Epithelial cell of proximal tubule (primary cell): ENCODE measurements at places on chromosomes 4 and X. TPM values are rescaled to one million over a fixed set of nuclear protein-coding genes. Genes with fewer than 3 reads are reported as not detected.

The WDR17 gene
- total RNA-seq = 0.17 and 0.58 TPM in 2 replicates

The ASMT gene
- not detected in 2 replicates for total RNA-seq

The FAM9B gene
- total RNA-seq = not detected in 2 replicates

The ZNF674 gene
- 0.75 and 2.0 TPM in 2 replicates for total RNA-seq

The PRDM8 gene
- 0.51 and 3.7 TPM in 2 replicates for total RNA-seq

The TMEM271 gene
- not detected in 2 replicates for total RNA-seq

The PNMA5 gene
- not detected in 2 replicates for total RNA-seq

The CLDN2 gene
- total RNA-seq = 0.06 TPM in 1 of 2 replicates, not detected in the other

The CENPVL1 gene
- total RNA-seq = 0.07 TPM in 1 of 2 replicates, not detected in the other

The ZCCHC12 gene
- total RNA-seq = 0.14 and 0.46 TPM in 2 replicates

The SSX4B gene
- not detected in 2 replicates for total RNA-seq

The GRXCR1 gene
- total RNA-seq = not detected in 2 replicates

The NDNF gene
- total RNA-seq = 0.43 and 0.46 TPM in 2 replicates

The CYLC1 gene
- total RNA-seq = not detected in 2 replicates

The JADE3 gene
- total RNA-seq = 3.7 and 4.5 TPM in 2 replicates

- no peak for DNase-seq
These were observed 503.3 kb downstream of the ANKRD50 start for GRCh38 chr4:124209211-124209610.

DNA sequence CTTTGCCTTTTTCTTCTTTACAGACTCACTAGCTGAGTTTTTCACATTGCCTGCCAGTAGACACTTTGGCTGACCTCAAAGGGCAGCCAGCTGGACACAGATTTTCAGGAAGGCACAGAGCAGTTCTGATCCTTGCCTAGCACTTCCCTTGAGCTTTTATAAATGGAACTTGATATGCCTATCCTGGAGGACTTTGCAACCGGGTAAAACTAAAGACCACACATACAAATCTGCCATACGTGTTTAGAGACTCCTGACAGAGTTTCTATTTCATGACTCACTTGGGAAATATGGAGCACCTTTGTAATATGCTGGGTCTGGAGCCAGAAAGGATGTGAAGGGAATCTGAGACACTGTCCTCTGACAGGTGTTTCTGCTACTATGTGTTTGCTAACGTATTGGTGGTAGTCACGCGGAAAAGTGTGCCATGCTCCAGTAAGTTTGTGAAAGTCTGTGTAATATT is 56.7 kb upstream of the RASSF6 start:
- DNase-seq = peak; percentile 96

- DNase-seq = no peak
These were observed 39.8 kb downstream of the ACE2 start for GRCh38 chrX:15560924-15561323.

- DNase-seq = no peak
These were observed 15.8 kb upstream of the CXorf38 start for GRCh38 chrX:40663078-40663740.

- no peak for DNase-seq
These were observed 113.5 kb downstream of the DHX15 start for GRCh38 chr4:24470666-24471485.

GRCh38 chr4:100169491-100170485 is 20.5 kb downstream of the DDIT4L start:
- no peak for DNase-seq

DNA sequence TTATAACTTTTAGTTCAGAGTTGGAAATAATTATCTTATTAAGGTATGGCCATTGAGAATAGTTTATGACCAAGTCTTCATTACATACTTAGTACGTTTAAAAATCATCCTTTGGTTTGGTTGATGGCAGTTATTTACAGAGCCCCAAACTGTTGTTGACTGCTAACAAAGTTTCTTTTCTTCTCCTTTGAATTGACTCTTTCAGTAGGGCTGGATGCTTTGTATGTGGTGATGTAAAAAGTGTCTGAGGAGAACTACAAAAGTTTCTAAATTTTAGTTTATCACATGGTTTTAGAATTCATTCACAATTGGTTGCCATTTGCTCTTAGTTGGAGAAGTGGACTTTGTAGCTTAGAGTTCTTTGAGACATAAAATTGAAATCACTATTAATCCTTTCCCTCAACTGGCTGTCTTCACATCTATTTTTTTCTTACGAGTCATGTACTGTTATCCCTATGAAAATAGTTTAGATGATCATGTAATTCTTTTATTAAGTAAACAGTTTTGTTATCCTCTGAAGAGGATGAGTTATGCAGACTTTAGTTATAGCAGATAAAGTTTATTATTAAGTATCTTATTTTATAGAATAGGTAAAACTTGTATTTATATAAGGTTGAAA is 14.8 kb downstream of the PTPN13 start:
- DNase-seq = no peak

- no peak for DNase-seq
These were observed 5.5 kb downstream of the USP9X start for GRCh38 chrX:41090568-41091238.

DNA sequence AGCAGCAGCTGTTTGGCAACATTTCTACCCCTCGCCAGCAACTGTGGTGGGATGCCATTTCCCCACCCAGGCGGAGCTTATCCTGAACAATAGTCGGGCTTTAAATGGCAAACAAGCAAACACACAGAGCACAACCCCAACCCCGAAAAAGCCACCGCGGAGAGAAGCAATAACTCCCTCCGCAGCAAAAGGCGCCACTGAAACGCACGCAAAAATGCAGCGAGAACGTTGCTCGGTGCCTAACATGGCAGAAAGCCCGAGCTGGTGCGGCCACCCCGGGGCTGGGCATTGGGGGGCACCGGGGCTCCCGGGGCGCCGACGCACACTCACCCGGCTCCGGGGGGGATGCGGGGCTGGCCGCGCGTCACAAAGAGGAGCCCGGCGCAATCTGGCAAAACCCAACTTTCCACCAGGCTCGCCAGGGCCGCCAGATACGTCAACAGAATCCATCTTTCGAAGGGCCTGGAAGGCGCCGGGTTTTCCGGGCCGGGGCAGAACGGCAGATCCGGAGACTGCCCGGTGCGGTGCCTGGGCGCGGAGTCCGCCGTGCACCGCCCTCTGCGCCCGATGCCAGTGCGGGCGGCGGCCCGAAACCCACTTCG is 818 bp downstream of the RAI2 start:
- DNase-seq = no peak

- no peak for DNase-seq
These were observed 151.9 kb upstream of the GLRA2 start for GRCh38 chrX:14377427-14377826.

DNA sequence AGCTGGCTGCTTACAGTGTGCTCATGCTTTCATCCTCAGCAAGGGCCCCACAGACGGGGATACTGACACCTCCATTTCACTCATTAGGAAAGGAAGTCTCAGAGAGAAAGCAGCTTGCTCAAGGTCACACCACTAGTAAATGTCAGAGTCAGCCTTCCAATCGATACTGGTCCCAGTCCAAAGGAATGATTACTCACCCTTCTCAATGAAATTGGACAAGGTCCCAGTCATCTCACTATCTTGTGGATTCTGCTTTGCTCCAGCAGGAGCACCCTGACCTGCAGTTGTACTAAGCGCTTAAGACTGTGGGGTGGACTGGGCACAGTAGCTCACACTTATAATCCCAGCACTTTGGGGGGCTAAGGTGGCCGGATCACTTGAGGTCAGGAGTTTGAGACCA is 132.2 kb upstream of the SLC34A2 start:
- DNase-seq = peak; percentile 61

- no peak for DNase-seq
These were observed 389.6 kb upstream of the IGFBP7 start for GRCh38 chr4:57499786-57500185.

GRCh38 chr4:173545440-173545839 is 15.4 kb upstream of the HAND2 start:
- no peak for DNase-seq

- peak; percentile 48 for DNase-seq
These were observed 29.6 kb downstream of the ADH7 start for GRCh38 chr4:99405433-99406115.

DNA sequence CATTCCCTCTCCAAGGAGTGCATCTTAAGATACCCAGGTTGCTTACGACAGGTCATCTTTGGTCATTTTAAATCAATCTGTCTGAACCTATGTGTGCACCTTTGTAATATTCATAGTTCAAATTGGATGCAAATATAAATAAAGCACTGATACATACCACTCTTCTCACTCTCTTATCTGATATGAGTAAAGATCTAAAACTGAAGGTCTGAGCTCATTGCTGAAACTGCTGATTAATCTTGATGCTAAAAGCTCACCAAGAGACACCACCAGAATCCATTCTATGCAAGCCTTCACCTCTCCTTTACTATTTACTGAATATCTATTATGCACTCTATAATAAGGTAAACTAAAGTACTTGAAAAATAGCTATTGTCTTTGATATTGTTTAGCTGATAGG is 16.6 kb downstream of the HSD17B13 start:
- DNase-seq = no peak

DNA sequence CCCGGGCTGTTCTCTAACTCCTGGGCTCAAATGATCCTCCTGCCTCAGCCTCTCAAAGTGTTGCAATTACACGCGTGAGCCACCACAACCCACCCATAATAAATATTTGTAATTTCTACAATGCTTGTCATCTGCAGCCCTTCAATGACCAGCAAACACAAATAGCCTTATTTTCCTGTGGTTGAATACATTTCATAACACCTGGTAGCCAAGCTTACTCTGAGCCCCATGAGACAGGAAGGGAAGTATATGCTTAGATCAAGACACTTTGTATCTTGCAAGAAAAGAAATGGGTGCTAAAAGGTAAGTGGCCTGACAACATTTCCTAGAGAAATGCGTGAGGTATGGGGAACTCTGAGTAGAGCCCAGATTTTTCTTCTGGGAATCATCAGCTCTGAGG is 56.9 kb upstream of the PDGFRA start:
- no peak for DNase-seq

GRCh38 chrX:135416546-135416945 is 5.2 kb upstream of the SMIM10L2A start:
- peak; percentile 40 for DNase-seq

GRCh38 chrX:19579485-19579884 is 64.2 kb upstream of the MAP3K15 start:
- no peak for DNase-seq

- DNase-seq = no peak
These were observed 90.1 kb downstream of the ANAPC4 start for GRCh38 chr4:25466966-25467697.

GRCh38 chrX:112577146-112577545 is 102.6 kb downstream of the LHFPL1 start:
- no peak for DNase-seq

- no peak for DNase-seq
These were observed 241.4 kb upstream of the ARHGAP24 start for GRCh38 chr4:85233516-85233915.

DNA sequence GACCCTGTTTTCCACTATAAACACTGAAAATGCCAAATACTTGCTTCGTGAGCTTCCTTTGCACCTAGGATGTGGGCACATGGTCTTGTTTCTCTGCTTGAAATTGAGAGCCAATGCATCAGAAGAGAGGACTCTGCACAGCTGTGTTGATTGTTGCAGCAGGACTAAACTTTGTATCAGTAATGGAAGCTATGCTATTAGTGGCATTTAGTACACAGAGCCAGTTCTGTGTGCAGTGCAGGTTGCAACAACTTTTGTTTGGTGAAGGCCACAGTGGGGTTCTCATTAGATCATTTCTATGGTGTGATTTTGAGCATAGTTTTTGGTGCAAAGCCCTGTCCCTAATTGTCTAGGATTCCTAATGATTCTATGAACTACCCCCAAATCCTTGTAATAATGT is 54.4 kb upstream of the ANKRD17 start:
- DNase-seq = no peak

- DNase-seq = no peak
These were observed 21.3 kb downstream of the MMRN1 start for GRCh38 chr4:89915937-89916336.

GRCh38 chr4:4327652-4328121 is 37.6 kb downstream of the ZBTB49 start:
- no peak for DNase-seq

- no peak for DNase-seq
These were observed 394.4 kb upstream of the ADGRL3 start for GRCh38 chr4:60805500-60806313.

GRCh38 chrX:10939424-10939823 is 171.7 kb upstream of the HCCS start:
- no peak for DNase-seq

DNA sequence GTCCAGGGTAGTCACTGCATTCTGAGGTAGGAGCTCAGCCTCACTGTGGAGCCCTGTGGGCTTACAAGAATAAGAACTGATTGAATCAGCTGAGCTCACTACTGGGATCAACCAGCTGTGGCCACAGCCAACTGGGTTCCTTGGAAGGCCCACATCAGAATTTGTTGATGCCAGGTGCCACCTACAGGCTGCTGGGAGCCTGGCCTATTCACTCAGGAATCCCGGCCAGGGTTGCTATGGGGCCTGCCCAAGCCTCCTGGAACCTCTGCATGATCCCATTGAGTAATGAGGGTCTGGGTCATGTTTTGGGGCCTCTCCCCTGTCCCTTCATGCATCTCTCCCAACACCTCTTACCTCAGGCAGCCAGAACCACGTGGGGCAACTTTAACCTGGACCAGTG is 53.9 kb upstream of the KIAA1210 start:
- peak; percentile 1 for DNase-seq

DNA sequence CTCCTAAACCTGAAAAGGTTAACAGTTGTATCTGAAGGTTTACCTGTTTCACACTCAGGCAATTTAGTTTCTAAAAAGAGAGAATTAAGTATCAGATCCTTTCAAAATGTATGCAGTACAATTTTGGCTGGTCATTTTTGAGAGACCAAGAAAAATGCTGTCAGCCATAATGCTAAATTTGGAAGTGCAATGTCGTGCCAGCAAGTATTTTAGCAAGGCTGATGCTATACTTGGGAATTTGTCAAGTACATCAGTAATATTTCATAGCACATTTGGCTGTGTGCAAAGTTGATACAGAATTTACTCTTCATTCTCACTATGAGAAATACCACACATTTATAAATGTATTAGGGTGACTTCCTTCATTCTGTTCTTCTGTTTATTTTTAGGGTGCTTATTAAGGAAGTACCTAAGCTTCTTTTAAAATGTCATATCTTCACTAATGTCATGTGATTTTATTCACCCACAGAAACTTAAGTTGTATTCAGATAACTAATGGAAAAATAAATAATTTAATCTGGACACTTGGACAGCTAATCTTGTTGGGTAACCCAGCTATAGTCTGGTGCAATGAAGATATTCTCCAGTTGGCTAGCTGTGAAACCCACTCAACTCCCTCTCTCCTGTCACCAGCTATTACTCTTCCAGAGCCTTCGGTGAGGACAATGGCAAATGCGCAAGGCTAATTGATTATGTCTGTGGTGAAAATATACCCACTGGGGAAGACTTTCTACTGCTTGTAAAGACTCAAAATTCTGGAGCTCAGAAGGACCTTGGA is 84.2 kb upstream of the TLL1 start:
- DNase-seq = no peak

DNA sequence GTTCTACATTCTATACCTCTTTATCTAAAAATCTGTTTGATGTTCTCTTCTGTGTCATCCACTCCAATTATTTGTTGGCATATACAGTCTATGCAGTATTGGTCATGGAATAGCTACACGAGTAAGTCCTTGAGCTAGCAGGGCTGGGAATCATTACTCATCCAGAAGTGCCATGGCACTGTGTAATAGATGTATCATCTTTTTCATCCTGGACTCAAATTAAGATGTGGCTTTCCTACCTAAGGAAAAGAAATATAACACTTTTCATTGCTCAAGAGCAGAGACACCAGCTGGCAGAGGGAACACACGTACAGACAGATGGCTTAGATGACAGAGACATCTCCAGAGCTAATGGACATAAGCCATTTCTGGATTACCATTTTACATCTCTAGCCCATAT is 159.8 kb downstream of the FAM13A start:
- DNase-seq = no peak
